ENCODE measurements at places on chromosomes 16 and 17.
A peak's percentile ranks its signal among the peaks of the same experiment; 100 is the strongest.

- DNase-seq, result no peak
These were observed at the start of gene HS3ST2 for GRCh38 chr16:22813948-22814710. HS3ST2 (plus strand) TSS chr16:22814162; CDS start chr16:22814611, 449 bp downstream.

- DNase-seq, result no peak
These were observed 20.9 kb downstream of the ZFHX3 start for GRCh38 chr16:73026754-73027684.

- no peak for DNase-seq
These were observed 161.2 kb downstream of the MRTFB start for GRCh38 chr16:14232106-14232864.

DNA sequence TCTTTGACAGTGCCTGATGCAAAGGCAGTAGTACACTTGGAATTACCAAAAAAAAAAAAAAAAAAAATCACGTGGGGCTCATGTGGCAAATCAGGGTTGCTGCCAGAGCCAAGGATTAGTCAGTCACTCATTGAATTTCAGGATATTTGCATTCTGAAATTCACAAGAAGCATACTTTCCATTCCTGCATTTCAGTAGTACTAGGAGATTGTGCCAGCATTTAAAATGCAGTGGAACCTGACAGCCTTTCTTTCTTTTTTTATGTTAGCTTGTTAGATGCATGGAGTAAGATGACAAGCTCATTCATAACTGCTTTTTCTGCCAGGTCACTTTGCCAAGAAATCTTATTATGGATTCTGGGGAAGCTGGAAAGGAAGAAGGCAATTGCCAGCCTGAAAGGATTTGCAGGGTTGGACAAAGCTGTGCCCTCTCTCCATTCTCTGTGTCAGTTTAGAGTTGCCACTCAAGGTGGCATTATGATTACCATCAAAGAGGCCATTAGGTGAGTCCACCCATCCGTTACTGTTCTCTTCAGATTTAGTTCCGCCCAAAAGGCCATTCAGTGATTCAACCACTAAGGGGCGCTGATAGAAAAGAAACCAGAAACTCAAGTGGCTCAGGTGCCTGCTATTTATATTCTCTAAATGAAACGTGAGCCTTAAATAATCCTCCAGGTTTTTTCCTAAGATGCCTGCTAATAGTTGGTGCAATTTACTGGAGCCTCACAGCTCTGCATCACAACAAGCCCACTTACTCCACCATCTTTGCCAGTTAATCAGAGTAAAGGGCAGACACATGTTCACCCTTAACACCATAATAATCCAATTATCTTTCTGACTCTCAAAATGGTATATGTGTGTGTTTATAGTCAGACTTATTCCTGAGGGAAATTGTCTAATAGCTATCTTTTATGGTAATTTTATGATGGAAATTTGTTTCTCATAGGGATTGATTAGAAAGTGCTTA is 59.0 kb downstream of the TANGO6 start:
- no peak for DNase-seq

DNA sequence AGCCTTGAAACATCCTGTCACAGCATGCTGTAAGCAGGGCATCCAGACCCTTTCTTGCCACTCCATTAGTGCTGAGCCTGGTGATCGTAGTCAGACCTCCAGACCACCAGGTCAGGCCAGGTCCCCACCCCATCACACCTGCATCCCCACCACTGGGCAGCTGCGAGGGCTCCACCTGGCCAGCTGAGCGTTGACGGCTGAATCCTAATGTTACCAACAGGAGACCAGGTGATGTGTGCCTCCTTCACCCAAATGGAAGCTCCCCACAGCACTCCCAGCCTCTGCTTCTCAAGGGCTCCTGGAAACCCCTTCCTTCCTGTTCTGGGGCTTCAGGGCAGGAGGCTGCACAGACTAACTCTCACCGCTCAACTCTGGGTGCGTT is 189.4 kb downstream of the C16orf95 start:
- no peak for DNase-seq

DNA sequence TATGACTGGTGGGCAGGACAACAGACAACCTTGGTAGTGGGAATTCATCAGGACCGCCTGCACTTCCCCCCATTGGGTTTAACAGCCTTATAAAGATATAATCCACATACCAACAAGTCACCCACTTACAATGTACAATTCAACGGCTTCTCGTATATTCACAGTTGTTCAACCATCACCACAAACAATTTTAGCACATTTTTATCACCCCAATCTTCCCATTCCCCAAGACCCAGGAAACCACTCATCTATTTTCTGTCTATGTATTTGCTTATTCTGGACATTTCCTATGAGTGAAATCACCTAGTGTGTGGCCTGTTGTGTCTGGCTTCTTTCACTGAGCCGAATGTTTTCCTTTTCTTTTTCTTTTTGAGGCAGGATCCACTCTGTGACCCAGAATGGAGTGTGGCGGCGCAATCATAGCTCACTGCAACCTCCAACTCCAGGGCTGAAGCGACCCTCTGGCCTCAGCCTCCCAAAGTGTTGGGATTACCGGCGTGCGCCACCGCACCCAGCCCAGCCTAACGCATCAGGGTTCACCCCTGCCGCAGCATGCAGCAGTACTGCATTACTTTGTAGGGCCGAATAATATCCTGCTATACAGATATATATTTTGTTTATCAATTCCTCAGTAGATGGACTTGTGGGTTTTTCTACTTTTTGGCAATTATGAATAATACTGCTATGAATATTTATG is 10.9 kb downstream of the ANKS3 start:
- DNase-seq, result no peak

GRCh38 chr16:87571868-87572244 is 30.5 kb upstream of the JPH3 start:
- no peak for DNase-seq

DNA sequence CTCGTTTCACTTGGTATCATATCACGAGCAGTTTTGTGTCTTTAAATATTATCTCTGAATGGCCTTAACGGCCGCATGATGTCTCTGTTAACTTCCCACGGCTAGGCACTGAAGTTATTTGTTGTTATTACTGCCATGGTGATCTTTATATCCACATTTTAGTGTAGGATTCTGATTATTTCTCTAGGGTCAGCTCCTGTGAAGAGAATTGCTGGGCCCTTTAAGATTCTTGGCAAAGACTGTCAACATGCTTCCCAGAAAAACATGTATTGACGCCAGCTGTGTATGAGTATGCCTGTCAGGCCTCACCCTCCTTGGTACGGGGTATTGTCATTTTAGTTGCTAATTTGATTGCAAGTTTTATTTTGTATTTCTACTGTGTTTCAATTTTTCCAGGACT is 263.5 kb downstream of the SNX29 start:
- no peak for DNase-seq

GRCh38 chr16:11734653-11735043 is 8.0 kb downstream of the TXNDC11 start:
- DNase-seq, result no peak

DNA sequence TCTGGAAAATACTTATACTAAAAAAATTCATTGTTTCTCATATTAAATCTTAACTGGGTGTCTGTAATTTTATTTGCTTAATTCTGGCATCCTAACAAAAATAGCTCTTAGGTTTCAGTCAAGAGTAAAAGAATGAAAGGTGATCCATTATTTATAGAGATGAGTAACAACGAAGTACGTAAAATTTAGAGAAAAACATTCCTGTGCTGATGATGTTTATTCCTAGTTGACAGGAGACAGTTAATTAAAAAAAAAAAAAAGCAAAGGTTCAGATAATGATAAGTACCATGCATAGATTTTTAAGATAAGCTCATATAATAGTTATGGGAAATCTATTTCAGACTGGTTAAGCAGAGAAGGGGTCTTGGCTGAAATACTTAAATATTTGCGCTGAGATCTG is 50.8 kb downstream of the ABCA9 start:
- DNase-seq, result no peak

- peak; percentile 52 for DNase-seq
These were observed 8.0 kb upstream of the TSPOAP1 start for GRCh38 chr17:58336456-58337209.

DNA sequence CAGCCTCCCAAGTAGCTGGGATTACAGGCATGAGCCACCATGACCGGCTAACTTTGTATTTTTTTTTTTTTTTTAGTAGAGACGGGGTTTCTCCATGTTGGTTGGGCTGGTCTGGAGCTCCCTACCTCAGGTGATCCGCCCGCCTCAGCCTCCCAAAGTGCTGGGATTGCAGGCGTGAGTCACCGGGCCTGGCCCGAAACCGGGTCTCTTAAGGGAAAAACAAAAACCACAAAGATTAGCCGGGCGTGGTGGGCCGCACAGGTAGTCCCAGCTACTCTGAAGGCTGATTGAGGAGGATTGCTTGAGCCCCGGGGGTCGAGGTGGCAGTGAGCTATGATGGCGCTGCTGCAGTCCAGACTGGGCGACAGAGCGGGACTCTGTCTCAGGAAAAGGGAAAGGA is 19.9 kb upstream of the RBL2 start:
- DNase-seq, result no peak

- no peak for DNase-seq
These were observed 32.4 kb downstream of the SNX11 start for GRCh38 chr17:48139944-48140343.

DNA sequence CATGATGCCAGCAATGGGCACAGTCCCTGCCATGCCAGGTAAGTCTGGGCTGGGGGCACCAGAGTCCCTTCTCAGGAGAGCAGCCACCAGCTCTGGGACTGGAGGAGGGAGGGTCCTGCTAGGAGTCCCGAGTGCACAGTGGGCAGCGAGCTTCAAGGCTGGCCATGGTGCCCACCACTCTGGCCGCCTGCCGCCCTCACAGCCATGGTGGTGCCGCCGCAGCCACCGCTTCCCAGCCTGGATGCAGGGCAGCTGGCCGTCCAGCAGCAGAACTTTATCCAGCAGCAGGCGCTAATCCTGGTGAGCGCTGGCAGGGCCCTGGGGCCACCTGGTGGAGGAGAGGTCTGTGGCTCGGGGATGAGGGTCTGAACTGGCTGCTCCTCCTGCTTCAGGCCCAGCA is 17.9 kb upstream of the SMIM5 start:
- DNase-seq, result no peak

DNA sequence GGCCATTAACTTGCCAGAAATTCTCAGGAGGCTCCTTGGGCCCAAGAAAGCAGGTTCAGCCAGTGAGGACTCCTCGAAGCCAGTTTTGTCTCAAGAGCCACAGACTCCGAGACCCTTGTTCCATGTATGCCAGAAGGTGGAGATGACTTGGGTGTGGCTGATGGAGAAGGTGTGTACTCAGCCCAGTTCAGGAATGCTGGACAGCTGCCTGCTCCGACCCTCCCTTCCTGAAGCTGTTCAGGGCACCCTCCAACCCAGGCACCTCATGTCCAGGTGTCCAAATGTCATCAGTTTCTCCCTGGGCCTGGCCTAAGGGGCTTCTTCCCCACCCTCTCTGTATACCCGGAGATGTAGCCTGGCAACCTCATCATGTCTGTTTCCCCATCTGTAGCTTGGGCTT is 40.2 kb downstream of the NOG start:
- DNase-seq, result no peak

- DNase-seq, result peak; percentile 86
These were observed 3.2 kb upstream of the METRN start for GRCh38 chr16:711548-712320.

GRCh38 chr16:83952587-83952939 is 477 bp upstream of the OSGIN1 start:
- DNase-seq, result no peak

DNA sequence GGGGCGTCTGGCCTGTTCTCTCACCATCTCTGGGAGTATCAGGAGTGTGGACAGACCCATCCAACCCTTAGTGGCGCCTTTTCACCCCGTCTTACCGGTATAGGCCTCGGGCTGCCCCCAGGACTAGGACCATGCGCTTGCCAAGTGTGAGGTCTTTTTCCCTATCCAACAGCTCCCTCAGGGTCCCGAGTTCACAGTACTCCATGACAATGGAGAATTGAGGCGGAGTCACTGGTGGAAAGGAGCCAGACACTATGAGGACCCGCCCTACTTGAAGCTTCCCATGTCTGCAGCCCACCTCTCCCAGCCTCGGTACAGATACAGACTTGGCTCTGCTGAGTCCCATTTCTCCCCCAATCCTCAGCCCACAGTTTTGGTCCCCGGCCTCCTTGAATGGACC is 15.9 kb upstream of the RFWD3 start:
- no peak for DNase-seq

DNA sequence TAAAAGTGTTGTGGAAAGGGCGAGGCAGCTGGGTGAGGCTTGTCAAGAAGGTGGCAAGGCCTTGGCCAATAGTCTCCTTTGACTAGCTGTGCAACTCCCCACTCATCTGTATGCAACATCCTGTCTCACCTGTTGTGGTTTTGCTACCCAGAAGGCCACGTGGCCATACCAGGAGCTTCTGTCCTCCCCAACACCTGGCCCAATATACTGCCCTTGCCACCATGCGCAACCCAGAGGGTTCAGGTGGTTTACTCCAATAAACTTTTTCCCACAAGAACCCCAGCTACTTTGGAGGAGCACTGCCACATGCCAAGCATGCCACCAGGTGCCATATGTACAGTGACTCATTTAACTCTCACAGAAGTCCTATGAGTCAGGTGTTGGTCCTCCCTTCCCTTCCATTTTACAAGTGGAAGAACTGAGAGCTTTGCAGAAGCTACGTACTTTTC is 10.2 kb downstream of the MYO19 start:
- no peak for DNase-seq

DNA sequence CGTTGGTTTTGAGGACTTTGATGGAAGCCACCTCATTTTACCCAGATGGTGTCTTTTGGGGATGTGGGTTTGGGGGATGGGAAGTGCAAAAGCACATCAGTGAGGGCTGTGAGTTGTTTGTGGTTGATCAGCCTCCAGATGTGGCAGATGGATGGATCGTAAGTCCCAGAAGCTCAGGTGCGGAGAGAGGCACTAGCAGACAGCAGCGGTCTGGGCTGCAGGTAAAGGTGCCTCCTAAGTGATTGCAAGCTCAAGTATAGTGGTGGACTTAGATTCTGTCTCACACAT is 18.0 kb downstream of the HS3ST3B1 start:
- DNase-seq, result no peak

DNA sequence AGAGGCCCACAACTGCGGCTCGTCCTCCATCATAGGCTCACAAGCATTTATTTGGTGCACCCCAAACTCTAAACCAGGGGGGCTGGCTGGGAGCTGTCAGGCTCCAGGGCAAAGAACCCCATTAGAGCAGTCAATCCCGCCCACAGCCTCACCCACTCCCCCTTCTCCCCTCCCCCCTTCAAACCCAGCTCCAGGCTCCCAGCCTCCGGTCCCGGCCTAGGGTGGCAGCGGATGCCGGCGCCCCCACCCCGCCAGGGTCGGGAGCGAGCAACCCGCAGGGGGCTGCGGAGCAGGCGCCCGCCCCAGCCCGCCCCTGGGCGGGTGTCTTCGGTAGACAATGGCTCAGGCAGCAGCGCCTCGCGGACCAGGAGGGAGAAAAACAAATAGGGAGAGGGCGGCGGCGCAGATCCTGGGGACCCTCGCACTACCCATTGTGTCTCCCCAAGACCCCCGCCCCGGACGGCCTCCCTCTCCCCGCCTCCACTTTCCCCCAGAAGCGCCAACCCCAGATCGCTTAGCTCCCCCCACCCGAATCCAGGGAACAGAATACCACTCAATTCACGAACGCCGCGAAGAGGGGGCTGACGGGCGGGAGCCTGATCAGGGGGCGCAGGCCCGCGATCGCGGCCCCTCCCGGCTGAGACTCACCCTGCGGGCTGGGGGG is 572 bp downstream of the FAM171A2 start:
- peak; percentile 23 for DNase-seq

- DNase-seq, result no peak
These were observed 7.9 kb upstream of the THUMPD1 start for GRCh38 chr16:20749474-20749873.

GRCh38 chr16:51818342-51818944 is 667.4 kb upstream of the SALL1 start:
- DNase-seq, result peak; percentile 20

GRCh38 chr16:50281391-50282009 is 15.1 kb downstream of the ADCY7 start:
- DNase-seq, result no peak

Data from activated CD4-positive, alpha-beta T cell treated with anti-CD3 and anti-CD28 coated beads, Interleukin-2, amount 50 U/mL, for 48 hours (primary cell).